Upper lobe of left lung (tissue), 6 donors: ENCODE measurements at places on chromosomes 16 and 17.
A peak's percentile ranks its signal among the peaks of the same experiment; 100 is the strongest.

- DNase-seq, result no peak
Measured at GRCh38 chr16:50285406-50286003, 19.2 kb downstream of the ADCY7 start.

DNA sequence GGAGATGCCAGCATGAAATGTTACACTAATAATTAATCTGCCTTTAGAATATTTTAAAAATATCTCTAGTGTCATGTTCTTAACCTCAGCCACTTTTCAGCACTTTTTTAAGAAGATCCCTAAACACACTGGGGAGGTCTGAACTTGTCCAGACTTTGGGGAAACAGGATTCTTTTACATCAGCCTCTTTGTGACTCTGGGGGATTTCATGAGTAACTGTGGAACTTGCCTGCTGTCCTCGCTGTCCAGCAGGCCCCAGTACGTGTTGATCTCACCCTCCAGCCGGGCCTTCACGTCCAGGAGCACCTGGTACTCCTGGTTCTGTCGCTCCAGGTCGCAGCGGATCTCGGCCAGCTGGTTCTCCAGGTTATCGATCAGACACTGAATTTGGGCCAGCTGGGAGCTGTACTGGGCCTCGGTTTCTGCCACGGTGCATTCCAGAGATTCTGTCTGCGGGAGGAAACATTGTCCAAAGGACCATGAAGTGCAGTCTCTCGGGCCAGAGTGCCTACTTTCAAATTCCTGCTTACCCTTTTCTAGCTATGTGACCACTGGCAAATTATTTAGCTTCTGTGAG lies 5.5 kb downstream of the KRT40 start:
- no peak for DNase-seq

DNA sequence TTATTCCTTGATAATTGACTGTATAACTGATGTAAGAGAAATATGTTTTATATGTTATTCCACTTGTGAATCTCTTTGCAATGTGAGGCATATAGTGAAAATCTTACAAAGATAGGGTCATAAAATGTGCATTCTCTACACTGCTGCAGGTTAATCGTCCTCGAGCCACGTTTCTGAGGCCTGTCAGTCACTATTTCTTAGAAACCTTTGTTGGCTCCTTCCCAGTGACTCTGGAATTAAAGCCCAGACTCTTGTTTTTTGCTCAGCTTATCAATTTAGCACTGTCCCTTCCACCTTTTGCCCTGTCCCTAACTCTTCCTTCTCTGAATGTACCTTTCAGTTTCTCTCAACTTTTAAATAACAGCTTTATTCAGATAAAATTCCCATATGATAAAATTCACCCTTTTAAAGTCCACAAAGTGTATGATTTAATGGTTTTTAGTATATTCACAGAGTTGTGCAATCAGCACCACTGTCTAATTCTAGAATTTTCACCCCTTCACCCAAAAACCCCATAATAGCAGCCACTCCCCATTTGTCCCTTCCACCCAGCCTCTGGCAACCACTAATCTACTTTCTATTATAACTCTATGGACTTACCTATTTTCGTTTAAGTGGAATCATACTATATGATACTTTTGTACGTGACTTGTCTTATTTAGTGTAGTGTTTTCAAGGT lies 8.6 kb downstream of the TNRC6A start:
- no peak for DNase-seq

GRCh38 chr17:53794875-53795274 lies 27.9 kb upstream of the KIF2B start:
- no peak for DNase-seq

- no peak for DNase-seq
Measured at GRCh38 chr16:89693931-89694783, 7.3 kb downstream of the SPATA2L start.

- no peak for DNase-seq
Measured at GRCh38 chr16:67893743-67894399, 817 bp downstream of the PSKH1 start.

DNA sequence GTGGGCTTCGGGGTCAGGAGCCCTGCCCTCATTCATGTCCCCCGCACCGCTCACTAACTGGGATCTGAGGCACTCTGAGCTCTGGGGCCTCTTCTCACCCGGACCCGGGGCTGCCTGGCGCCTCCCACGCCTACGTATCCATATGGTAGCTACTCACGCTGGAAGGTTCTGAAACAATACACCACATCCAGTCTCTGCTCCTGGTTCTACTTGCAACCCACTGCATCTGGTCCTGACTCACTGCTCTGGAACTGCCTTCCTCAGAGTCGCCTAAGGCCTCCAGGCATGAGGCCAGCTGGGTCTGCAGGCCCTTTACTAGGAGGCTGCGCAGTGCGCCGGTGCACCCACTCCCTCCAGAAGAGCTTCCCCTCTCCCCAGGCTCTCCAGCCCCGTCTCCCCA lies 18.1 kb downstream of the USP36 start:
- no peak for DNase-seq

GRCh38 chr16:67483731-67484525 lies 581 bp upstream of the AGRP start:
- no peak for DNase-seq

DNA sequence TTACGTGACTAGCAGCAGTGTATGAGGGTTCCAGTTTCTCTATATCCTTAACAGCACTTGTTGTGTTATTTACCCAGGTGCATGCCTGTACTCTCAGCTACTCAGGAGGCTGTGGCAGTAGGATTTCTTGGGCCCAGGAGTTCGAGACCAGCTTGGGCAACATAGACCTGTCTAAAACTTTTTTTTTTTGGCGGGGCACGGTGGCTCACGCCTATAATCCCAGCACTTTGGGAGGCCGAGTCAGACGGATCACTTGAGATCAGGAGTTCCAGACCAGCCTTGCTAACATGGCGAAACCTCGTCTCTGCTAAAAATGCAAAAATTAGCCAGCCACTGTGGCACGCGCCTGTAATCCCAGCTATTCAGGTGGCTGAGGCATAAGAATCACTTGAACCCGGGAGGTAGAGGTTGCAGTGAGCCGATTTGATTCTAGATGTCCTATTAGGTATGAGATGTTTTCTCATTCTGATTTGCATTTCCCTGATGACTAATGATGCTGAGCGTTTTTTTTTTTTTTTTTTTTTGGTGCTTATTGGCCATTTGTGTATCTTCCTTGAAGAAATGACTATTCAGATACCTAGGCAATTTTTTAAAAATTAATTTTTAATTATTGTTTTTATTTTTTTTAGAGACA lies 13.4 kb downstream of the CASC3 start:
- no peak for DNase-seq

GRCh38 chr16:56724191-56724590 lies 5.7 kb upstream of the NUP93 start:
- no peak for DNase-seq

DNA sequence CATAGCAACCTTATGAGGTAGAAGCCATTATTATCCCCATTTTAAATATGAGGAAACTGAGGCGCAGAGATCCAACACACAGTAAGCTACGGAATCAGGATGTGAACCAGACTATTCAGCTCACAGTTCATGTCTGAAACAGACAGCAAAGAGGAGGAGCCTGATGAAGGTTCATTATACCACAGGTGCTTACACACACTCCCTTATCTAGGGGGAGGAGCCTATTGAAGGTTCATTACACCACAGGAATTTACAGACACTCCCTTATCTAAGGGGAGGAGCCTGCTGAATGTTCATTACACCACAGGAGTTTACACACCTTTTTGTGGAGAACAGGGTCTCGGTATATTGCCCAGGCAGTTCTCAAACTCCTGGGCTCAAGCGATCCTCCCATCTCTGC lies 21.9 kb downstream of the C16orf95 start:
- no peak for DNase-seq

GRCh38 chr16:23248261-23249194 lies 53.6 kb upstream of the SCNN1B start:
- DNase-seq, result no peak

- DNase-seq, result no peak
Measured at GRCh38 chr17:9833922-9834321, 8.2 kb downstream of the GLP2R start.

GRCh38 chr17:80872501-80873306 lies 118.9 kb upstream of the CHMP6 start:
- no peak for DNase-seq

DNA sequence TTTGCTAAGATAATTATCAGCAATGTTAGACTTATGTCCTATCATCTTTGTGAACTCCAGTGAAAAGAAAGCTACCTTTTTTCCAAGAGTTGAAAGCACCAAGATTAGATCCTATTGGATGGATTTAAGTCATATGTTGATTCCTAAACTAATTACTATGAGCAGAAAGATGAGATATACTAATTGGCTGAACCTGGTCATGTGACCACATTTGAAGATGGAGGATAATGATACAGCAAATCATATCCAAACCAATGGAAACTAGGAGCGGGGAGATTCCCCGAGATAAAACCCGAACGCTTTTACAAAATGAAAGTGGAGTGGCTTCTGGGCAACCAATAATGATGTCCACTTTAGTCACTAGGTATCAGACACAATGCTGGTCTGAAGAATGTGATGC lies 1060.2 kb upstream of the EEF2KMT start:
- DNase-seq, result no peak

GRCh38 chr17:2946144-2946543 lies 117.3 kb downstream of the OR1D5 start:
- DNase-seq, result no peak

- DNase-seq, result no peak
Measured at GRCh38 chr16:81601008-81601428, 156.4 kb downstream of the CMIP start.

DNA sequence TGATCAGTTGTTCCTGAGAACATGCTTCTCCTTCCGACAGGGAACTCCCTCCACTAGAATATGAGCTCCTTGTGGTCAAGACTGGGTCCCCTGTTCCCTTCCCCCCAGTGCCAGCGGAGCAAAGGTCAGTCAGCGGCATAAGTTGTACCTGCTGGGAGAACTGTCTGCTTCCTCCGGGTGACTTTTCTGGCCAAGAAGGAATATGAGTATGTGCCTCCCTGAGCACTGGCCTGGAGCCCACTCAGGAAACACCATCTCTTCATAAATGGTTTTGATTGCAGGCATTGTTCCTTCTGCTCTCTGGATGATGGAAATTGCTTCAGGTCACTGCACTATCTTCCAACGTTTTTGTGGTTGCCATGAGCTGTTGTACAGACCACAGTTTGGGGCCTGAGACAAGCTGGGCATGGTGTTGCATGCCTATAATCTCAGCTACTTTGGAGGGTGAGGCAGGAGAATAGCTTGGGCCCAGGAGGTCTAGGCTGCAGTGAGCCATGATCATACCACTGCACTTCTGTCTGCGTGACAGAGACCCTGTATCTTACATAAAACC lies 2.9 kb upstream of the P4HB start:
- DNase-seq, result no peak

- DNase-seq, result no peak
Measured at GRCh38 chr16:77599793-77600415, 122.4 kb upstream of the NUDT7 start.

GRCh38 chr16:58119509-58119845 lies 9.7 kb downstream of the CFAP20 start:
- DNase-seq, result no peak

DNA sequence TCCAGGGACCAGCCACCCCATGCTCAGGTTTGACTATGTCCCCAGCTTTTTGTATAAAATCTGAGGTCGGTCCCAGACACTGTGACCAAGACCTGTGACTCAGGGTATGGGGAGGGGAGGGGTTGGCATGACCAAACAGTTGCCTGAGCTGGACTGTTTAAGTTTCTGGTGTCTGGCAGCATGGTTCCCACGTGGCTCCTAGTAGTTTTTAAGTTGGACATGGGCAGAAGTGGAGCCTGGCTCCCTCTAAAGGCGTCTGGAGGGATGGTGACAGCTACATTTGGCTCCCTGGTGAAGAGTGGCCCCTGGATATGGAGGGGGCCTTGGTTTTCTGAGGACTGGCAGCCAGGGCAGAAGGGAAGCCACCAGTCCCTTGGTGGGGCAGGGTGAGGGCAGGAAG lies 7.9 kb downstream of the SMCR8 start:
- no peak for DNase-seq

DNA sequence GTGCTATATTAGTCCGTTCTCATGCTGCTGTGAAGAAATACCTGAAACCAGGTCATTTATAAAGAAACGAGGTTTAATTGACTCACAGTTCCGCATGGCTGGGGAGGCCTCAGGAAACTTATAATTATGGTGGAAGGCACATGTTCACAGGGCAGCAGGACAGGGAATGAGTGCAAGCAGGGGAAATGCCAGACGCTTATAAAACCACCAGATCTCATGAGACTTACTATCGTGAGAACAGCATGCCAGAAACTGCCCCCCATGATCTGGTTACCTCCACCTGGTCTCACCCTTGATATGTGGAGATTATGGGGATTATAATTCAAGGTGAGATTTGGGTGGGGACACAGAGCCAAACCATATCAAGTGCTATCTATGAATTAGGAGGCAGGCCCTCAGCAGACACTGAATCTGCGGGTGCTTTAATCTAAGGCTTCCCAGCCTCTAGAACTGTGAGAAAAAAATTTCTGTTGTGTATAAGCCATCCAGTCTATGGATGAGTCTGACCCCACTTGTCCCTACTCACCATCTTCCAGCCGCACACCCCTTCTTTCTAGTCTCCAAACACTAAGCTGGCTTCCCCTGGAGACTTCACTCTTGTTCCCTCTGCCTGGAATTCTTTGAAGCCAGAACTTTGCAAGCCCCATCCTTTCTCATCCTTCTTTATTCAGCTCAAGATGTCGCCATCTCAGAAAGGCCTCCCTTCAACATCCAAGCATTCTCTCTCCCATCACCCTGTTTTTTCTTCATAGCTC lies 772 bp upstream of the NUP93 start:
- DNase-seq, result no peak

DNA sequence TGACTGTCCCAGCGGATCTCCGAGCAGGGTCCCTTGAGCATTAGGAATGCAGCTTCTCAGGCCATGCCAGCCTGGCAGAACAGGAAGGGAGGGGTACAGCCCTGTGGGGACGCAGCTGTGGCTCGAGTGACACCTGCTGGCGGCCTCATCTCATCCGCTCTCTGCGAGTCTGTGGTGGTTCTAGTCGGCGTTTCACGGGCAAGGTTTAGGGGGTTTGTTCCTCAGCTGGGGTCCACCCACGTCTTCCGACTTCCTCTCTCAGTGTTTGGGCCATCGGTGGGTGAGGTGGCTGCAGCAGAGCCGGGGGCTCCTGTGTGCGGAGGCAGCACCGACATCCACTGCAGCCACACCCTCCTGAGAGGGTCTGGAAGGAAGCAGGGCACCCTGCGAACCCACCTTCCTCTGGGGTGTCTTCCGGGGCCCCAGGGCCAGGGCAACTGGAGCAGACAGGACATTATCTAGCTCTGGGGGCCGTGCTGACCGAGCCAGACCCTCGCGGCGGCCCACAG lies 33.3 kb downstream of the JPH3 start:
- DNase-seq, result peak; percentile 61

- DNase-seq, result no peak
Measured at GRCh38 chr16:81107511-81107910, 11.3 kb upstream of the GCSH start.
